ENCODE measurements at places on chromosomes 11 and 22. TPM values are rescaled to one million over a fixed set of nuclear protein-coding genes. Genes with fewer than 3 reads are reported as not detected.

The GPR83 gene
- not detected for total RNA-seq

The APLNR gene
- total RNA-seq = not detected

The MPZL2 gene
- 0.25 TPM for total RNA-seq

The SF1 gene
- total RNA-seq = 110 TPM

The MMP13 gene
- not detected for total RNA-seq
